ENCODE measurements at places on chromosomes 5 and 9.

- DNase-seq: peak; percentile 98
Measured at GRCh38 chr9:4137234-4137633, 162.6 kb downstream of the GLIS3 start.

GRCh38 chr9:114196117-114196516 is 40.8 kb downstream of the COL27A1 start:
- no peak for DNase-seq

- peak; percentile 52 for DNase-seq
Measured at GRCh38 chr5:57532513-57533497, 50.2 kb upstream of the ACTBL2 start.

DNA sequence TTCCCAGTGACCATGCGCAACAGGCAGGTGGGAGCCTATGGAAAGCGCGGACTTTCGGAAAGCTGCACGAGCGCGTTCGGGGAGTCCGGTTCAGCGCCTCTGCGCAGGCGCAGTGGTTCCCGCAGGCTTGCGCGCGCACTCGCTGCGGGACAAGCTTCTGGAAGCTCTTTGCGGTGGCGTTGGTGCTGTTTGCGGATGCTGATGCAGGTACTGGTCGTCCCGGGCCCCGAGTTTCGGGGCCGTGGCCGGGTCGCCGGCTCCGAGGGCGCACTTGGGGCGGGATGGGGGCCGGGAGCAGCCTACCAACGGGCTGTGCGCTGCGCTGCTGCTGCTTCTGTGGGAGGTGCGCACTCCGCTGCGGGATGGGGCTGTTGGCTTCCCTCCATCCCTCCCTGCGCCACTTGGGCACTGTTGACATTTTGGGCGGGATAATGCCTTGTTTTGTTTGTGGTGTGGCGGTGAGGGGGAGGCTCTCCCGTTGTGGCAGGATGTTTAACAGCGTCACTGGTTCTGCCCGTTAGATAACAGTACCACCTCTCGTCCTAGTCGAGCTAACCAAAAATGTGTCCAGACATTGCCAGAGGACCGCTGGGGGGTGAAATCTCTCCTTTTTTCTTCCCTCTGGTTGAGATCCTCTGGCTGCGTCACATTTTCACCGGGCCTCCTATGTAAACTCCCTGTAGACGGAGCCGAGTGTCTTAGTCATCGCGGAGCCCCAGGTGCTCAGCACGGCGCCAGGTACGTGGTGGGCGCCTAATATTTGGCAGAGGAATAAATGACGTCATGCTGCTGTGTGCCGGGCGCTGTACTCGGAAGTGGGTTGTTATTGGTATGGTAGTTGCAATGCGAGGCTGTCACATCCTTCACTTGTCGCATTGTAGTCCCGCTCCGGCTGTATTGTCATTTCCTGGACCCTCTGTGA is at the start of gene ZNF483:
TSS of gene ZNF483 (plus strand) at position 124 of the 922 bp plus-strand sequence. CDS start 2,217 bp downstream, outside the sequence.
- peak; percentile 70 for DNase-seq

DNA sequence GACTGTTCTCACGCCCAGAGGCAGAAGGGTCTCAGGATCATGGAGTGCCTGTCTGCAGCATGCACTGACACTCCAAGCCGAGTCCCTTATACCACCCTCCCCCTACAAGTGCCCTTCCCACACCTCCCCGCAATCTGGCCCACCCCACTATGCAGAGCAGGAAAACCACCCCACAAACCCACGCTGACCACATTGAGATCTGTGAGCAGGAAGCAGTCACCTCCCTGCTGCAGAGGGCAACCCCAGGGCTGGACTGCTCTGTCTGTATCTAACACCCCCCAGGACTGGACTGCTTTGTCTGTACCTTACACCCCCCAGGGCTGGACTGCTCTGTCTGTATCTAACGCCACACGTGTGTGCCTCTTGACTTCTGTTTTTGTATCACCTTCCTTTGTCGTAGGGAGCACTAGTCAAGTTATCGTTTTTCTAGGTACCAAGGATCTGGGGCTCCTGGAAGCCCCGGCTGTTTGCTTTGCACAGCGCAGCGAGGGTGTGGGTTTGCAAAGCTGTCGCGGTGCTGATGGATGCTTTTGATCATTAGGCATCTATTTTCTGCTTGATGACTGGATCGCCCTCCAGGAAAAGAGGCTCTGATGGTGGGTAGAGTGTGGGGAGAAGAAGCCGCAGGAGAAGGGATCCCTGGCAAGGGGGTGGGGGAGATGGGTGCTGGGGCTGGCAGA is 21.5 kb downstream of the OLFM1 start:
- no peak for DNase-seq
